Activated T-cell treated with anti-CD3 and anti-CD28 coated beads, Interleukin-2, amount 50 U/mL, for 1 hour (primary cell): ENCODE measurements at places on chromosomes 2 and 18.

DNA sequence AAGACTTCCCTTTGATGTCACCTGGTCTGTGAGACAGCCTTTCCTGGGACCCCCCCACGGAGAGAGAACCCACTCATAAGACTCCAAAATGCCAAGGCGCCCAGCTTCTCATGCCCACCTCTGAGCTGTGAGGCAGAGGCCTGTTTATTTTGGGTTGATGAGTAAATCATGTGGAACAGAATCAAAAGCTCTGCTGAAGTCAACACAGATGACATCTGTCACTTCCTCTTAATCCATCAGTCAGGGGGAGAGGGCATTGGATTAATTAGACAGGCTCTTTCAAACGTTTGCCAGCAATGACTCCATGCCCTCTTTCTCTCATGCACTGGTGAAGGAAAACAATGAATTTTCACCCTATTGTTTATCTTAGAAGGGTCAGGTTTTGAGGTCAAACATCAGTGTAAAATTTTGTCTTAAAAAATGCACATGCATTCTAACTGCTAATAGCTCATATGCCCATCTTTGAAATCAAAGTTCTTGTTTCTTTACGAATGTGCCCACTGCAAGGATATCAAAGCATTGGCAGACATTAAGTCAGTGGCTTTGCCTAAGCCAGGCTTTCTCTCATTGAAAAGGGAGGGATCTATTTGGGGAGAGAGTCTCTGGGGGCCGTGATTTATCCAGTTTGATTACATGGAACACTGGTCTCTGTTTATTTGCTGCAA lies 184.1 kb downstream of the ACKR3 start:
- no peak for DNase-seq

DNA sequence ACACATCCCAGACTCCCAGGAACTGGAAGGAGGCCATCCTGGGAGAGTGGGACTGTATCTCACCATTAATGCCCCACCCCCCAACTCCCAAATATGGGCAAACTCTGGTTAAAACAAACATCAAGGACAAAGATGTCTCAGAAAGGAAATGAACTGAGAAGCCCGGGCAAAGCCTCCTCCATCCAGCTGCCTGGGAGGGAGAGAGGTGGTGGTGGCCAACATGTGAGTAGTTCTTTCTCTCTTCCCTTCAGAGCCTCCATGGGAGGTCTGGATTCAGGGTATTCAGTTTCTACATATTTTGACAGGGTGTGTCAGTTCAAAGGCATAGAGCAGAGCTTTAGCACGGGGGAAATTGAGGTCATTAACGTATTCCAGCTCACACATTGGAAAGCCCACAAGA lies 57.5 kb downstream of the CXCR4 start:
- DNase-seq = no peak

- no peak for DNase-seq
These were observed 160.7 kb downstream of the ALPK2 start for GRCh38 chr18:58468191-58468590.

DNA sequence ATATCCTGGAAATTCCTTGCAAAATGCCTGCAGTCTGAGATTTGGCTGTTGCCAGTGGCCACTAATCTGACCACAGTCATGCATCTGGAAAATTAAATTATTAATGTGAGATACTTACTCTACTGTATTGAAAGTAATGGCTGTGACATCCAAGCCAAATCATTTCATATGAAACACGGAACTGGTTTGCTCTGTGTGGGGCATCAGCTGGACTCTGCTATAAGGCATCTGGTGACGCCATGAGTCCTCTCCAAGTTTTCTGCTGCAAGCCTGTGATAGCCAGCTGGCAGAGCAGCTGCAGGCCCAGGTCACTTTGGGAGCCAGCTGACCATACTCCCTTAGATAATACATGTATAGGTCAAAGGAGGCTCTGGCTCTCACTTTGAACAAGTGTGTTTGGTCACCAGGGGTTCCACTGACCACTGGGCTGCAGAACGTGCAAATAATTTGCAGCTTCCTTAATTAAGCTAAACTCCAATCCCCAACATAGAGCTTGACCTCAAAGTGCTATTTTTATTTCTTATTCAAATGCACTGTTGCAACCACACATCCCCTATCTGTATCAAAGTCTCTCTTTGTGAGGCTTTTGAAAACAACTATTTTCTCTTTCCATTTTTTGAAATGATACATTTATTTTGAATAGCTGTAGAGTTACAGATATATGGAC lies 152.9 kb downstream of the NCKAP5 start:
- DNase-seq = no peak

GRCh38 chr18:56910967-56911366 lies 235.9 kb upstream of the BOD1L2 start:
- DNase-seq = no peak

DNA sequence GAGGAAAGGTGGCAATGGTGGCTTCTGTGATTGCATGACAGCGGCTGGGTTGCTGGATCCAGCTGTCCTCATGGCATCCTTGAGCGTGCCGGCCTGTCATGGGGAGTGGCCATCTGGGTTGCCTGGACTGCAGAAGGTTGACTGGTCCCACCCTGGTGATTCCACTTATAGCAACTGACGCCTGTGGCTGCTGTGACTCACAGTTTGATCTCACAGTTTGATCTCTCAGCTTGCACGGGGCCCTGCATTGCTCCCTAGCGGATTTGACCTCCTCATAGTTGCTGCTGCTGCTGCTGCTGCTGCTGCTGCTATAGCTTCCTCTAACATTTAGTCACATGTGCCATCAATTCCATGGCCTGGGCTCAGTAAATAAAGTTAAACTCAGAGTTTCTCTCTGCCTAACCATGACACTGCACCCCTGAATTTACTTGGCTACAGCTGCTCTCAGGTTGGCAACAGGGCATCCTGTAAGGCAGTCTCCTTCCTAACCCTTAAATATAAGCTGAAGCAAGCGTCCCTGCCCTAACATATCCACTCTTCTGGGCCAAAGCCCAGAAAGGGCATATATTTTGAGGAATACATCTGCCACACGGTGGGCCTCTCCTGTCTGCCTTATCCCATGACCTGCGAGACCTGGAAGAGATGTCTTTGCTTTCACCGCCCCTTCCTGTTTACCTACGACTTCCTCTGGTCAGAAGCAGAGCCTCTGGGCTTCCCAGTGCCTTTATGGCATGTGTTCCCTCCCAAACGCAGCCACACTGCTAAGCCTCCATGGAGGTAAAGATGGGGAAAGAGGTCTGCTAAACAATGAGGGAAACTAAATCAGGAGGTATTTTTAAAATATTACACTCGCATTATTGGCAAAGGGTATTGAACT lies 37.8 kb upstream of the CCDC150 start:
- no peak for DNase-seq

DNA sequence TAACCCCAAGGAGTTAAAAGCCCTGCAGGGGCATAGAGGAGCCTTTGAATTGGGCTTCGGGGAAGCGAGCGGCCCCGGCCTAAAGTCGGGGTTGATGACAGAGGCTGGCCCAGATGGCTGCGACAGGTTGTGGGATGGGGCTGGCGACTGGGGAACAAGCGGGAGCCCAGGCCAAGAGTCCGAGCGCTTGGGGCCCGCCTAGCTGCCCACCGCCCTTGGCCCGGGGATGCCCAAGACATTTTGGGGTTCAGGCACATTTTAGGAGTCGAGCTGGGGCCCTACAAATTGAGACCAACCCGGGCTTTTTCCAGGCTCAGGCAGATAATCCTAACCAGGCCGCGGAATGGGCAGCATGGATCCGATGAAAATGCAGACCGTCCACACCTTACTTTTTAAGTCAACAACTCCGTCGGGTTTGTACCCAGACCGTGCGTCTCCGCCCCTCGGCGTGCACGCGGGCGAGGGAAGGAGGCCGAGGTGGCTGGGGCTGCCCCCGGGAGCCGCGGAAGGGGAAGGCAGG lies 507 bp downstream of the RTKN start:
- DNase-seq = no peak

GRCh38 chr2:237485304-237485703 lies 1.7 kb upstream of the MLPH start:
- no peak for DNase-seq
